ENCODE measurements at places on chromosomes 4 and X. TPM values are rescaled to one million over a fixed set of nuclear protein-coding genes. Genes with fewer than 3 reads are reported as not detected.

DNA sequence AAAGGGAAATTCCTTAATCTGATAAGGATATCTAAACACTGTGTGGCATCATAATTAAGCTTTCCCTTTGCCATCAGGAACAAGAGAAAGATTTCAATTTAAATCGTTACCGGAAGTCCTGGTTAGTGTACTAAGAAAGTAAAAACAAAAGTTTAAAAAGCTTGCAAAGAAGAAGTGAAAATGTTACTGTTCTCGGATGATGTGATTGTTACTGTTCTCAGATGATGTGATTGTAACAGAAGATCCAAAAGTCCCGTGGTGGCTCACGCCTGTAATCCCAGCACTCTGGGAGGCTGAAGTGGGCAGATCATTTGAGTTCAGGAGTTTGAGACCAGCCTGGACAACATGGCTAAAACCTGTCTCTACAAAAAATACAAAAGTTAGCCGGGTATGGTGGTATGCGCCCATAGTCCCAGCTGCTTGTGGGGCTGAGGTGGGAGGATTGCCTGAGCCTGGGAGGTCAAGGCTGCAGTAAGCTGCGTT is 62.5 kb downstream of the RGS12 start:
- no peak for DNase-seq

DNA sequence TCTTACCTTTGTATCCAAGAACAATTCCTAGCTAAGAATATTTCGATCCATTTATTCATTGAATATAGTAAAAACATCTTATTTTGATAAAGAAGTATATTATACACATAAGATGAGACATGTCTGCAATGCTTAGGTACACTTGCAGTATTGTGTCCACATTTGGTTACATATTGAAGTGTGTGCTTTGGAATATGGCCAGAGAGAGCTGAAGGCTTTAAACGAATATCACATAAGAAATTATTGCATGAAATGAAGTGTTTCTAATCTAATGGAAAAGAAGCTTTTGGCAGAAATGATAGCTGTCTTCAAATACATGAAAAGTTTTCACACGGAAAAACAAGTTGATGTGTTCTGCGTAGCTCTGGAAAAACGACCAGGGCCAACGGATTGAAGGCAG is 516.1 kb upstream of the ZFP42 start:
- no peak for DNase-seq

ART3 gene
- total RNA-seq = 1.2 TPM

NEUROG2 gene
- not detected for total RNA-seq

SUPT20HL1 gene
- not detected for total RNA-seq

DNA sequence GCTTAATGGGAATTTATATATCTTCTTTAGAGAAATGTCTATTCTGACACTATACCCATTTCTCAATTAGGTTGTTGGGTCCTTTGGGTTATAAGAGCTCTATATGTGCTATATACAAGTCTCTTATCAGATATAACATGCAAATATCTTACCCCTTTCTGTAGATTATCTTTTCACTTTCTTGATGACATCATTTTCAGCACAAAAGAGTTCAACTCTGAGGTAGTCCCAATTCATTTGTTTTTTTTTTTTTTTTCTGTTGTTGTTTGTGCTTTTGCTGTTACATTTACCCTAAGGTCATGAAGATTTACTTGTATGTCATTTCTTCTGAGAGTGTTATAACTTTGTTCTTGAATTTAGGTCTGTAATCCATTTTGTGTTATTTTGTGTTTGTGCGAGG is 326.4 kb downstream of the CENPC start:
- no peak for DNase-seq

TMEM35A gene
- total RNA-seq = 8.1 TPM

- DNase-seq = no peak
Observed at GRCh38 chr4:78779280-78779679, 3.1 kb downstream of the BMP2K start.

DNA sequence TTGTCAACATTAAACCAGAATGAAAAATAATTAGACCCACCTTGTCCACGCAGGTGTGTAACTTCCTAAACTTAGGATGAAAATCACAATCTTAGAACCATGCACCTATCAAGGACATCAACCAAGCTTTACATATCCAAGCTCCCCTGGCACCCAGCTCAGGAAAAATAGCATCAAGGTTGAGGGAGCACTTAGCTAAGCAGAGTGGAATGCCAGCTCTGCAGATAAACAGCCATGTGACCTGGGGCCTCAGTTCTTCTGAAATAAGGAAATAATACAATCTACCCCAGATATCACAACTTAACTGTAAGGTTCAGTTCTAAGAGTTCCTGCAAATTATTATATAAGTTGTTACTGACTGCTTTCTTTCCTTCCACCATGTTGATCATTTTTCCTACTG is 64.7 kb downstream of the DHX15 start:
- DNase-seq = no peak

HSD17B13 gene
- not detected for total RNA-seq

DNA sequence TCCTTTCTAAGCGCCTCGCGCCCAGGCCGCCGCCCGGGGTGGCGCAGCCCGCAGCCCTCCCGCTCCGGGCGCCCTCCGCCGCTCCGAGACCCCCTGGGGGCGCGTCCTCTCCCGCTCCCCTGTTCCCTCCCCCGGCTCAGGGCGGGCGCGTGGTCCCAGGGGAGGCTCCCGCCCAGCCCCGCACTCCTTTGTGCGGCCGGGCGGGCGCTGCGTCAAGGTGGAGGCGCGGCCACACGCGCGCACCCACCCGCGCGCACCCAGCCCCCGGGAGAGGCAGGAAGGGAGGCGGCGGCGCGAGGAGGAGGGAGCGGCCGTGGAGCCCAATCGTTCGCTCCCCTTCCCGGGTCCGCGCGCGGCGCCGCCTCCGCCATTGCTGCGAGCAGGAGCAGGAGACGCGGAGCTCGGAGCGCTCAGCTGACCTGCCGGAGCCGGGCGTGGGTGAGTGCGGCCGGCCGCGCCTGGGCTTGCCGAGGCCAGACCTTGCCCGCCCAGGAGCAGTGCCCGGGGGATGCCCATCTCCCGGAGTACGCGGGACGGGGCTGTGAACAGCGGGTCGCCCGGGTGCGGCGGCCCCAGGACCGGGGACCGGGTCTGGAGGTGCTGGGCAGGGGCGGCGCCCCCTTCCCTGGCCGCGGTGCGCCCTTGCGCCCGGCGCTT is at the start of gene NSG1:
Gene NSG1 (plus strand): TSS at position 367 of the 657 bp plus-strand sequence. CDS start 528 bp downstream, outside the sequence.
- no peak for DNase-seq

FAT1 gene
- 154 TPM for total RNA-seq

DNA sequence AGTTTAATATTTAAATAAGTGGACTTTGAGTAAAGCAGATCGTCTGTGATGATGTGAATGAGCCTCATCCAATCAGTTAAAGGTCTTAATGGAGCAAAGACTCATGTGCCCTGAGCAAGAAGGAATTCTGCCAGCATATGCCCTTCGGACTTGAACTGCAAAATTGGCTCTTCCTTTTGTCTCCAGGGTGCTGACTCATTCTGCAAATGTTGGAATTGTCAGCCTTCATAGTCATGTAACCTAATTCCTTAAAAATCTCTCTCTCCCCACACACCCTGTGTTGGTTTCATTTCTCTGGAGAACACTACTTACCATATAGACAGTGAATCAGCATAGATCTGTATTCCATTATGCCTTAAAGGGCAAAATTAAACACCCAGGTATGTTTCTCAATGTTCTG is 609.8 kb upstream of the GALNTL6 start:
- DNase-seq = no peak

DNA sequence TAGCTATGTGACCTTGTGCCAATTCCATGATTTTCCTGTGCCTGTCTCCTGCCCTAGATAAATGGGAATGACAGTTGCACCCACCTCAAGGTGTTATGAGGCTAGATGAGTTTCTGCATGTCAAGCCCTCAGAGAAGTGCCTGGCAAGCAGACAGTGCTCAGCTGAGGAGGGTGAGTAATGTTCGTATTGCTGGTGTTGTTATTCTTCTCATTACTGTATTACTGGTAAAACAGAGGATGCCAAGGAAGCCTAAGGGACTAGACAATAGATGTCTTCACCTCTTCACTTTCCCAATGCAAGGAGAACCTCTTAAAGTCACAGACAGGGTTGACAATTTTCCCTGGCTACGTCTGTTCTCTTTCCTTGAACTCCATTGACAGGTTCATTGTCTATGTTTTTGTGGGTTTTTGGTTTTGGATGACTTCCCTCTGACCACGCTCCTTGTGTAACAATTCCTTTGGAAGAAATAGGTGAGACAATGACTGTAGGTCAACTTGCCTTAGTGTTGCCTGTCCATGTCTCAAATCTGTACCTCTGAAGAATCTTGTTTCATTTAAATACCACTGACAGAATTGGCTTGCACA is 19.2 kb downstream of the ETDC start:
- no peak for DNase-seq

DNA sequence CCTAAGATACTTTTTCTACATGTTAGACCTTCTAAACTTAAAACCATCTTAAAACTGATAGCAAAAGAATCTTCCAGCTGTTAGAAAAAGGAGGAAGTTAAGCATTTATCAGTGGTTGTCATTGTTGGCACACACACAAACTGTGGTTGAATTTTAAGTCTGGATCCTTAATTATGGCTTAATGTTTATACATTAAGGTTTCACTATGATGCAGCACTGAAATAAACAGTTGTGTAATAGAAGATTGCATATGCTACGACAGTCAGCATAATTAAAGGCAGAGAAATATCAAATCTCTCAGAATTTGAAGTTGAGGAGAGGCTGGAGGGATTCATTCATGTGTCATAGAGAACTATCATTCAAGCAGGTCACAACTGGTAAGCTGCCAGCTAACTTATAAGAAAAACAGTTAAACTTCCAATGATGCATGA is 32.3 kb downstream of the ADGRA3 start:
- no peak for DNase-seq

DNA sequence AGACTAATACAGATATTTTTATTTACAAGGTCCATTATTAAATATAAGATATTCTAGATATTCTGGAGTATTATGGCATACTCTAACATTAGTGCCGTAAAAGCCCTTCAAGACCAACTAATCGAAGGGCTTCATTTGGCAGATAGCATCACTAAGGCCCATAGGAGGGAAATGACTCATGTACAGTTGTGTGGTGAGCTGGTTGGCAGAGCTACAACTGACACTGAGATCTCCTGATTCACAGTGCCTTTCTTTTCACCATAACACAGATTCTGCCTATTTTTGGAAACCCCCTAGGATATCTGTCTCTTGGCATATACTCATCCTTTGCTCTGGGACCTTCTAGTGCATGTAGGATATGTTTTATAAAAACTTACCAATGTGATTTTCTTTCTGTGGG is 201.7 kb upstream of the AFF2 start:
- DNase-seq = no peak

DNA sequence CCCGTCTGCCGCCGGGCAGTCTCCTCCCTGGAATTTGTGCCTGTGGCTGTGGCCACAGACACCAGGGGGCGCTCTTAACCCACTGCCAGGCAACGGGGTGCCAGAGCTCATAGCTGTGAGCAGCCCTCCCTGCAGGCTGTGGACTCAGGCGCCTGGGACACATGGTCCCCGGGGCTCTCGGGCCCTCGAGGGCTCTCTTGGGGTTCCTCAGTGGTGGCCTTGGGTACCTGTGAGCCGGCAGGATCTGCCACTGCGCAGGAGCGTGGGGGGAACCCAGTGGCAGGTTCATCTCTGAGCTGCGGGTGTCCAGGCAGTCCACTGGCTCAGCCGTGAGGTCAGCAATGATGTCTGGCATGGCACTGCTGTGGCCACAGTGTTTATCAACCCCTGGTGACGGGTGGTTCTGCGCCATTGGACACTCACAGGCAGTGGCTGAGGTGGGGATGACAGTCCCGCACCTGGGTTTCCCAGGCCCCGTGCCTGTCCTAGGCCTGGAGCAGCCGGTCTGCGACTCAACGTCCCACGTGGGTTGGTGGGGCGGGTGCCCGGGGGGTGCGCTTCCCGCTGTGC is 37.2 kb downstream of the PCGF3 start:
- no peak for DNase-seq

RS1 gene
- not detected for total RNA-seq

MGAT4D gene
- not detected for total RNA-seq

KLKB1 gene
- total RNA-seq = 0.15 TPM

STATH gene
- total RNA-seq = not detected

PCDH19 gene
- total RNA-seq = 0.34 TPM

GRCh38 chr4:145307120-145307519 is 126.7 kb upstream of the OTUD4 start:
- DNase-seq = no peak

GRCh38 chr4:84803116-84803515 is 163.4 kb downstream of the WDFY3 start:
- no peak for DNase-seq

KLF8 gene
- total RNA-seq = 0.99 TPM

GRCh38 chrX:103533511-103534216 is 14.4 kb upstream of the RAB40A start:
- peak; percentile 48 for DNase-seq

DNA sequence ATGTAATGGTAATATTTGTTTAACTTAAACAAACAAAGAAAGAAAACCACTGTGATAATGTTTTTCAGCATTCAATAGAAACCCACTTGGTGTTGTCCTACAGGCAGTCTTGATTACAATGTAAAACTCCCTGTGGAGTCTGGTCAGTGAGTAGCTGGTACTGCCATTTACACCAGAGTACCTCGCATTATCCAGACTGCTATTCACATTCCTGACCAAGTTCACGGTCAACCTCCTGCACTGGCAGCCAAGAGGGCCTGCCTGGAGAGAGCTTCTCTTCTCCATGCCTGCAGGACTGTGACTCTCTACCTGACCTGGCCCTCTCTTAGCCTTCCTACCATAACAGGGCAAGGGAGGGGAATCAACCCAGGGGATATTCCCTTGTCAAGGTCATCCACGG is 2.9 kb upstream of the LONRF3 start:
- no peak for DNase-seq

DNA sequence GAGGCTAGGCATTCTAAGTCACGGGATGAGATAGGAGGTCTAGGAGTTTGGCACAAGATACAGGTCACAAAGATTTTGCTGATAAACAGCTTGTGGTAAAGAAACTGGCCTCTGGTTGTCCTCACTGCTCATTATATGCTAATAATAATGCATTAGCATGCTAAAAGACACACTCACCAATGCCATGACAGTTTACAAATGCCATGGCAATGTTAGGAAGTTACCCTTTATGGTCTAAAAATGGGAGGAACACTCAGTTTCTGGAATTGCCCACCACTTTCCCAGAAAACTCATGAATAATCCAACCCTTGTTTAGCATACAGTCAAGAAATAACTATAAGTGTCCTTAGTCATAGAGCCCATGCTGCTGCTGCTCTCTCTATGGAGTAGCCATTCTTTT is 286.9 kb downstream of the ZNF674 start:
- no peak for DNase-seq

- DNase-seq = no peak
Observed at GRCh38 chr4:98501383-98501782, 157.0 kb downstream of the TSPAN5 start.
